Heart left ventricle (tissue), 16 donors: ENCODE measurements at places on chromosomes 5 and 9. TPM values are rescaled to one million over a fixed set of nuclear protein-coding genes. Genes with fewer than 3 reads are reported as not detected.

GRCh38 chr5:153168241-153168640, 322.2 kb upstream of the GRIA1 start:
- H3K27me3 ChIP-seq, result no peaks in the 10 kb centered on the region
- no peak overlapping the region for H3K4me3 ChIP-seq
- no peak overlapping the region for H3K27ac ChIP-seq
- no peaks in the 10 kb centered on the region for H3K36me3 ChIP-seq

DNA sequence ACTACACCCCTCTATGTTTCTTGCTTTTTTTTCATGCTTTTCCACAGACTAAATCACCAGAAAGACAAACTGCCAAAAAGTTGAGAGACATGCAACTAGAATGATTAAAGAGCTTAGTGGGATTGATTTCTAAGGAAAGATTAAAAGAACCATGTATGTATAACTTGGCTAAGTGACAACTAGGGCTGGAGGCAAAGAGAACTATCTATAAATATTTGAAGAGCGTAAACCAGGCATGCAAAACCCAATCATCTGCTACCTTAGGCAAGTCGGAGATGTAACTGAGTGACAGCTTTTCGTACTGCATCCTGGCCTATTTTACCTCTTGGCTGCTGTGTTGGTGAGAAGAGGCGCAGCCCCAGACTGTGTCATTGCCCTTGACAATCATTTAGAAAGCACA, 121.0 kb upstream of the TLX3 start:
- H3K36me3 ChIP-seq, result no peaks in the 10 kb centered on the region
- no peak overlapping the region for H3K27ac ChIP-seq
- no peak for DNase-seq
- H3K4me3 ChIP-seq, result no peak overlapping the region

- no peak for DNase-seq
- H3K4me1 ChIP-seq, result no peaks in the 10 kb centered on the region
- no peak overlapping the region for H3K4me3 ChIP-seq
- H3K36me3 ChIP-seq, result no peaks in the 10 kb centered on the region
- H3K27me3 ChIP-seq, result no peaks in the 10 kb centered on the region
- no peak overlapping the region for H3K27ac ChIP-seq
Measured at GRCh38 chr5:43336159-43336558, 22.9 kb upstream of the HMGCS1 start.

DNA sequence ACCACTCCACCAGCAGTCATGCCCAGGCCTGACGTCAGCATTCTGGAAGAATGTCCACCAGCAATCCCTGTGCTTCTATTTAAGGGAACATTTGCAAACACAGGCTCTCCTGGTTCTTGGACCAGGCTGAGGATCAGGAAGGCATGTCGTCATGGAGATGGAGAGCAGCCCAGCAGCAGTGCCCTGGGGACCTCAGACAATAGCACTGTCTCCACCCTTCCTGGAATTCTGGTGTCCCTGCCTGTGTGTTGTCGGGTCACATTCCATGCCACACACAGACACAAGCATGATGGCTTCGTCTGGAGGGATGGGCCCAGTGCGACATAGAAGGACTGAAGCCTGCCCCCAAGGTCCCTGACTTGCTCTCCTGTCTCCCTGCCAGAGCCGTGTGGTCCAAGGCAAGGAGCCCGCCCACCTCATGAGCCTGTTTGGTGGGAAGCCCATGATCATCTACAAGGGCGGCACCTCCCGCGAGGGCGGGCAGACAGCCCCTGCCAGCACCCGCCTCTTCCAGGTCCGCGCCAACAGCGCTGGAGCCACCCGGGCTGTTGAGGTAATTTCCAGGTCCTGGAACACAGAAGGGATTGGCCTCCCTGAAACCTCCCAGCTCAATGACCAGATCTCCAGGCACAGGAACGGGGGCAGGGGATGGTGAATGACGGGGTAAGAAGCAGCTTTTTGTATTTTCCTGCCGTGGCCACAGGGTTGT, 43.8 kb downstream of the STOM start:
- H3K27me3 ChIP-seq, result no peaks in the 10 kb centered on the region
- H3K36me3 ChIP-seq, result peaks cover 91% of the 10 kb centered on the region
- H3K27ac ChIP-seq, result peak overlapping the region; percentile 98
- peaks cover 70% of the 10 kb centered on the region for H3K4me1 ChIP-seq

DNA sequence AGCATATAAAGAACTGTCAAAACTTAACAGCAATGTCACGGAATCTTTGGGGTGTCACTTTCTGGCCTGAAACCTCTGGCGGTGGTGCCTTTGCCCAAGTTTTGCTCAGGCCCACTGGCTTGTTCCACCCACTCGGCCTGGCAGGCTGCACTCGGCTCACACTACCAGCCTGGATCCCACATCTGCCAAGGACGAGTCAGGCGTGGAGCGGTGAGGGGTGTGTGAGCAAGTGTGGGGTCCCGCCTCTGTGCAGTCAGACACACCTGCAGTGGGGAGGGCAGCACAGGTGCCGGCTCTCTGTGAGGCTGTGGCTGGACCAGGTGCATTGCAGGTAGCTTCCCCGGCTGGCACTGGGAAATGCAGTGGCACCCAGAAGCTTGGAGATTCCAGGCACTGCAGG, 40.0 kb downstream of the TSPAN17 start:
- H3K4me3 ChIP-seq, result no peak overlapping the region
- peak; percentile 14 for DNase-seq
- no peaks in the 10 kb centered on the region for H3K4me1 ChIP-seq
- no peak overlapping the region for H3K27ac ChIP-seq
- H3K36me3 ChIP-seq, result no peaks in the 10 kb centered on the region
- H3K27me3 ChIP-seq, result no peaks in the 10 kb centered on the region

DNA sequence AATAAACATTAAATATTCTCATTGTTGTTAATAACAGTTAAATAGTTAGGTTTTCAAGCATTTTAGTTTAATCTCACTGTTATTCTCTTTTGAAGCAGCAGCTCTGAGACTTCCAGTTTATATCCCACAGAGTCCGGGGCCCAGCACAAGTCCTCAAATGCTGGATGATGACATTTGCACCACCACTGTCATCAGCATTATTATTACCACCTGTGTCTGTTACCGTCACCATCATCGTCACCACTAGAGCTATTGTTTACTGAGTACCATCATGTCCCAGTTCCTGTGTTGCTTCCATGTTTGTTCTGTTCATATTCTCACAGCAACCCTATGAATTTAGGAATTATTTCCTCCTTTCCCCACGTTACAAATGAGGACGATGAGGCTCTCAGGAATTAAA, 169.2 kb upstream of the NR3C1 start:
- no peak overlapping the region for H3K27ac ChIP-seq
- DNase-seq, result no peak
- H3K27me3 ChIP-seq, result no peaks in the 10 kb centered on the region
- no peaks in the 10 kb centered on the region for H3K36me3 ChIP-seq

- H3K4me3 ChIP-seq, result no peak overlapping the region
- H3K27me3 ChIP-seq, result no peaks in the 10 kb centered on the region
- H3K4me1 ChIP-seq, result no peaks in the 10 kb centered on the region
Measured at GRCh38 chr5:31393126-31393525, 138.8 kb downstream of the DROSHA start.

DNA sequence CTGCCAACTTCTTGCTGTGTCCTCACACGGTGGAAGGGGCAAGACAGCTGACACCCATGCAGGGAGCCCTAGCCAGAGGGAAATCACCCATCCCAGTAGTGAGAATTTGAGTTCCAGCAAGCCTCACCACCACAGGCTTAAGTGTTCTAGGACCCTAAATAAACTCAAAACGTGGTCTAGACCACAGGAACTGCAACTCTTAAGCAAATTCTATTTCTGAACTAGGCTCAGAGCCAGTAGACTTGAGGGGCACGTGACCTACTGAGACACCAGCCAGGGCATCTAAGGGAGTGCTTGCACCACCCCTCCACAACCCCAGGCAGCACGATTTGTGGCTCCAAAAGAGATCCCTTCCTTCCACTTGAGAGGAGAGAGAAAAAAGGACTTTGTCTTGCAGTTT, 96.0 kb upstream of the PHF24 start:
- H3K36me3 ChIP-seq, result no peaks in the 10 kb centered on the region
- no peak overlapping the region for H3K4me3 ChIP-seq
- no peaks in the 10 kb centered on the region for H3K4me1 ChIP-seq
- H3K27me3 ChIP-seq, result no peaks in the 10 kb centered on the region
- no peak for DNase-seq
- no peak overlapping the region for H3K27ac ChIP-seq

GRCh38 chr9:130149031-130149430, 23.2 kb upstream of the NCS1 start:
- H3K27ac ChIP-seq, result no peak overlapping the region
- H3K4me1 ChIP-seq, result no peaks in the 10 kb centered on the region
- no peak for DNase-seq
- no peaks in the 10 kb centered on the region for H3K27me3 ChIP-seq
- no peak overlapping the region for H3K4me3 ChIP-seq

GRCh38 chr9:135522931-135523330, 1.7 kb downstream of the LCN1 start:
- no peak overlapping the region for H3K4me3 ChIP-seq
- no peaks in the 10 kb centered on the region for H3K27me3 ChIP-seq
- no peaks in the 10 kb centered on the region for H3K36me3 ChIP-seq
- no peaks in the 10 kb centered on the region for H3K4me1 ChIP-seq
- H3K27ac ChIP-seq, result no peak overlapping the region

DNA sequence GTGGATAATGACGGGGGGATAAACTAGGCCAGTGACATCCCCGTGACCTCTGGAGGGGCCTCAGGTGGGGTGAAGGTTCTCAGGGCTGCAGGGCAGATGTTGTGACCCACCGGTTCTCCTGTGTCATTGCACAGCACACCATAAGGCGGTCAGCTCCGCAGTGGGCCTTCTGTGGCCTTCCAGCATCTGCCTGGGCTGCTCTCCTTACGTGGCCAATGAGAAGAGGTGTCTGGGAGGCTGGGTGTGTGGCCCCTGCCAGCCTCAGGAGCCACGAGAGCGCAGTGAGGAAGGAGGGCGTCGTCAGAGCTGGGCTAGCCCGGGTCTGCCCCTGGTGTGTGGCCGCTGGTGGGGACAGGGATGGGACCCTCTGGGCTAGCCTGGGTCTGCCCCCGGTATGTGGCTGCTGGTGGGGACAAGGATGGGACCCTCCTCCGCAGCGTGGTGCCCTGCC, 48.7 kb downstream of the COL5A1 start:
- peaks cover 23% of the 10 kb centered on the region for H3K4me1 ChIP-seq
- DNase-seq, result no peak
- H3K27me3 ChIP-seq, result no peaks in the 10 kb centered on the region
- H3K36me3 ChIP-seq, result peaks cover 4% of the 10 kb centered on the region

GRCh38 chr5:174303437-174304045, 258.0 kb downstream of the NSG2 start:
- no peak for DNase-seq
- peaks cover 18% of the 10 kb centered on the region for H3K4me1 ChIP-seq
- no peaks in the 10 kb centered on the region for H3K27me3 ChIP-seq
- no peaks in the 10 kb centered on the region for H3K36me3 ChIP-seq

- H3K4me3 ChIP-seq, result no peak overlapping the region
- DNase-seq, result peak; percentile 46
- no peaks in the 10 kb centered on the region for H3K27me3 ChIP-seq
- H3K27ac ChIP-seq, result no peak overlapping the region
- H3K36me3 ChIP-seq, result no peaks in the 10 kb centered on the region
- H3K4me1 ChIP-seq, result no peaks in the 10 kb centered on the region
Measured at GRCh38 chr9:89522261-89522958, 24.5 kb upstream of the SEMA4D start.

GRCh38 chr5:31614151-31615020, 24.5 kb upstream of the PDZD2 start:
- peaks cover 7% of the 10 kb centered on the region for H3K4me1 ChIP-seq
- H3K36me3 ChIP-seq, result no peaks in the 10 kb centered on the region
- no peak for DNase-seq
- H3K27ac ChIP-seq, result no peak overlapping the region
- no peaks in the 10 kb centered on the region for H3K27me3 ChIP-seq

GRCh38 chr9:112037281-112038016, 137.6 kb downstream of the SUSD1 start:
- no peak overlapping the region for H3K4me3 ChIP-seq
- H3K27me3 ChIP-seq, result no peaks in the 10 kb centered on the region
- no peaks in the 10 kb centered on the region for H3K4me1 ChIP-seq
- DNase-seq, result no peak

DNA sequence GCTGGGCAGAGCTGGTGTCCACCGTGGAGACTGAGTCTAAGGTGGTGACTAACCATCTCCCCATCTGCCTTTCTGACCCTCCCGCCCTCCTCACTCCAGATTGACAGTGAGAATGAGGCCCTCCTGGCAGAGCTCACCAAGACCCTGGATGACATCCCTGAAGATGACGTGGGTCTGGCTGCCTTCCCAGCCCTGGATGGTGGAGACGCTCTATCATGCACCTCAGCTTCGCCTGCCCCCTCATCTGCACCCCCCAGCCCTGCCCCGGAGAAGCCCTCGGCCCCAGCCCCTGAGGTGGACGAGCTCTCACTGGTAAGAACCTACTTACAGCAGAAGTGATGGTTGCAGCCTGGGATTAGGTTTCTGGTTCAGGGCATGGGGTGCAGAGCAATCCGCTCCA, 96.5 kb downstream of the PPARGC1B start:
- peaks cover 33% of the 10 kb centered on the region for H3K36me3 ChIP-seq
- H3K4me3 ChIP-seq, result no peak overlapping the region
- DNase-seq, result peak; percentile 79
- H3K27me3 ChIP-seq, result no peaks in the 10 kb centered on the region
- H3K27ac ChIP-seq, result peak overlapping the region; percentile 92

DNA sequence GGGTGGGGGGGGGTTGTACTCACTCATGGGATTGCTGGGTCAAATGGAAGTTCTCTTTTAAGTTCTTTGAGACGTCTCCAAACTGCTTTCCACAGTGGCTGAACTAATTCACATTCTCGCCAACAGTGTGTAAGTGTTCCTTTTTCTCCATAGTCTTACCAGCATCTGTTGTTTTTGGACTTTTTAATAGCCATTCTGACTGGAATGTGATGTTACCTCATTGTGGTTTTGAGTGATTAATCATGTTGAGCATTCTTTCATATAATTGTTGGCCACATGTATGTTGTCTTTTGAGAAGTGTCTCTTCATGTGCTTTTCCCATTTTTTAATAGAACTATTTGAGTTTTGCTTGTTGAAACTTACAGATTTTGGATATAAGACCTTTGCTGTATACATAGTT, 94.9 kb upstream of the PLPPR1 start:
- H3K27ac ChIP-seq, result no peak overlapping the region
- no peak overlapping the region for H3K4me3 ChIP-seq
- no peak for DNase-seq
- H3K36me3 ChIP-seq, result no peaks in the 10 kb centered on the region
- H3K4me1 ChIP-seq, result no peaks in the 10 kb centered on the region
- no peaks in the 10 kb centered on the region for H3K27me3 ChIP-seq

The NUTM2F gene
- total RNA-seq, result not detected

The FXN gene
- 19.5 TPM for total RNA-seq

The HBEGF gene
- total RNA-seq, result 48.7 TPM

The PLAC8L1 gene
- 0.59 TPM for total RNA-seq

The NR6A1 gene
- total RNA-seq, result 1.6 TPM

The DPYSL3 gene
- 25.0 TPM for total RNA-seq

The FOXD4L6 gene
- not detected for total RNA-seq
